ENCODE measurements at places on chromosomes 4 and X.

DNA sequence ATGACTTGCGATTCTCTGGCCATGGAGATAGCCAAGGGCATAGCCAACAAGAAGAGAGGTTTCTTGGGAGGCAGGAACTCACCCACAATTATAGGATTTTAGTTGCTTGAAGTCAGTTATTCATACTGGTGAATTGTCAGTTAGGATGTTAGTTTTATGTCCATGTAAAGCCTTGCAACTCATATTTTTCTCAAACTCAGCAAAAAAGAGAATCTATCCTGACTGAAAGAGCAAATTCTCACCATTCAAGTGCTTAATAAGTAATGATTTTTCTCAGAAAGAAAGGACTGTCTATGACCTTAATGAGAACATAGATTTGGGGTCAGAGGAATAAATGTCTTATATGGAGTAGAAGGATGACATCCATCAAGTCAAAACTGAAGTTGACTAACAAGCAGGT, 934.5 kb downstream of the STPG2 start:
- no peak for DNase-seq

- no peak for DNase-seq
These were observed 132.0 kb upstream of the ATP6AP2 start for GRCh38 chrX:40448793-40449192.

DNA sequence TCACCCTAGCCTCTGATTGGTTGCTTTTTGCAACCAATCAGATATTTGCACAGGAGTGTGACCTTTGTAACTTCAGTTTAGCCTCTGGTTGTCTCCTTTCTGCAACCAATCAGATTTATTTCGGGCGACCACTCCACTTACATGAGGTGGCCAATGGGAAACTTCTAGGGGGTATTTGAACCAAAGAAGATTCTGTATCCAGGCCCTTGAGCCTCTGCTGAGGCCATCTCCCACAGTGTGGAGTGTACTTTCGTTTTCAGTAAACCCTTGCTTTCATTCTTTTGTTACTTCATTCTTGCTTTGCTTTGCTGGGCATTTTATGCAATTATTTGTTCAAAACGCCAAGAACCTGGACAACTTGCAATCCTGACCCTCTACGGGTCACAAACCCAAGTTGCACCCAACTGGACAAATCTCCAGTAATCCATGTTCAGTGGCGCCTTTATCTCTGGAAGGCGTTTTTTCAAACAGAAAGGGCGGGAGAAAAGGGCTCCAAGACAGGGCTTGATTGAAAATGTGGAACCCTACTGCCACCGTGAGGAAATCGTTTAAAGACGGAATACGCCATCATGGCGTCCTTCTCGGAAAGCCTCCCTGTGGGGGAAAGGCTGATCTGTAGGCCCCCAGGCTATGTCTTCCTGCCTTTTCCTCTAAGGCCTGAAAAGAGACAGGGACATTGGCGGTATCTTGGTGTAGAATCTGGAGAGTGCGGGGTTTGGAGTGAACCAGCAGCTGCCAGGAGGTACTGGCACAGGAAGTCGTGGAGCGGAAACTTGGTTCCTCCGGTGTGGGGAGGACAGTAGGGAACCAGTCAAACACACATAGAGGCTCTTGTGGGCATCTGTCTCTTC, 184.6 kb downstream of the OR13H1 start:
- DNase-seq = no peak

GRCh38 chr4:185837415-185838103, 25.6 kb upstream of the SORBS2 start:
- DNase-seq = no peak

DNA sequence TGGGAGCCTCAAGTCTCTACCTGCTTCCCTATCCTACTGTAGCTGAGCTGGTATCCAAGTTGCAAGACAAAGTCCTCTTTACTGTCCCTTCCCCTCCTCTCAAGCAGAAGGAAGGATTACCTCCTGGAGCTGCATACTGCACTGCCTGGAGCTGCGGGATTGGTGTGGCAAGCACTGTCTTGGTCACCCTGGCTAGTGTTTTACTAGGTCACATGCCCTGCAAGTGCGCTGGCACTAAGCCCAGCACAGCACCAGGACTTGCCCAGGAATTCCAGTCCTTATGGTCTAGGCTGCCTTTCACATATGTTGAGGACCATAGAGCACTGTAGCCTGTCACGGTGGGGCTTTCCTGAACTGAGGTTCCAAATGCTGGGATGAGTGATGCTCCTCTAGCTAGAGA, 227.3 kb upstream of the ZC4H2 start:
- DNase-seq = no peak

DNA sequence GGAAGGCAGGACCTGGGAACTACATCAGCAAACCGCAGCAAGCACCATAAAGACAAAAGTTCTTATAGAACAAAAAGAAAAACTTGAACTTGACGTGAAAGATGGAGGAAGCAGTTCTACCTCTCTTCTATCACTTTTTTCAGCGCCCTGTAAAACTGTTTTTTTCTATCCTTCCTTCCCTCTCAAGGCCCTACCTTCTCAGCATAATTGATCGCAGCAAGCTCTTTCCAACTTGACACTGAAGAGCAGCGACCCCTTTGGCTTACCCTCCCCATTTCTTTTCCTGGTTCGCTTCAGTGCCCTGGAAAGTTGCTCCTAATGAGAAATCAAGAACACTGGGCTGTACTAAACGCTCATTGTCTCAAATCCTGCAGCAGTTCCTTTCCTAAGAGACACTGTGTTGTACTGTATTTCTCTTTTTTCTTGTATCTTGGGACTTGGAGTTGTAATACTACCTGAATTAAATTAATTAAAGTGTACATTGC, 150.6 kb upstream of the SLC4A4 start:
- DNase-seq = no peak

GRCh38 chr4:96675896-96676295, 836.0 kb downstream of the PDHA2 start:
- DNase-seq = no peak

- DNase-seq = no peak
These were observed 65.8 kb upstream of the PRPS1 start for GRCh38 chrX:107562482-107562881.

GRCh38 chrX:20653070-20653469, 386.4 kb upstream of the RPS6KA3 start:
- no peak for DNase-seq

DNA sequence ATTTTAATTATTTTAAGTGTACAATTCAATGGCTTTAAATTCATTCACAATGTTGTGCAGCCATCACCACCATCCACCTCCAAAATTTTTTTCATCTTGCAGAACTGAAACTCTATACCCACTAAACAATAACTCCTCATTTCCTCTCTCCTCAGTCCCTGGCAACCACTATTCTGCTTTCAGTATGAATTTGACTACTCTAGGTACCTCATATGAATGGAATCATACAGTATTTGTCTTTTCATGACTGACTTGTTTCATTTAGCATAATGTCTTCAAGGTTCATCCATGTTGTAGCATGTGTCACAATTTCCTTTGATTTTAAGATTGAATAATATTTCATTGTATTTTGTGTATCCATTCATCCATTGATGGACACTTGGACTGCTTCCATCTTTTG, 46.9 kb downstream of the KIF4A start:
- no peak for DNase-seq

- no peak for DNase-seq
These were observed 33.6 kb downstream of the KDM6A start for GRCh38 chrX:44906542-44906941.

- no peak for DNase-seq
These were observed 2.9 kb downstream of the KLHL15 start for GRCh38 chrX:24023972-24024669.

GRCh38 chr4:581753-582361, 5.8 kb upstream of the TMEM271 start:
- no peak for DNase-seq

DNA sequence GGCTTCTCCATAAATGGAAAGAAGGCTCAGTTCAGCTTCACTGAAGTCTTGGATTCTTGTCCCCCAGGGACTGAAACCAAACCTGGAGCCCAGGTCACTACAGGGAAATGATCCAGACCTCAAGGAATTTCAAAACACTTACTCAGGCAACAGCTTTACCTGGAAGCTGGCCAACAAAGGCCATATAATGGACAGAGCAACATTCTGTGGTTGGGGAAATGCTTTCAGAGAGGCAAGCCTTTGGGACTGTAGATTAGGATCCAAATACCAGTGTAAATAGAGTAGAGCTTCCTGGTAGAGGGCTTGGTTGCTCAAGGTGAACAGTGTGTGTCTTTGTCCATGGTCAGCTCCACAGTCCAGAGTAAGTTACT, 57.0 kb upstream of the PROM1 start:
- no peak for DNase-seq

DNA sequence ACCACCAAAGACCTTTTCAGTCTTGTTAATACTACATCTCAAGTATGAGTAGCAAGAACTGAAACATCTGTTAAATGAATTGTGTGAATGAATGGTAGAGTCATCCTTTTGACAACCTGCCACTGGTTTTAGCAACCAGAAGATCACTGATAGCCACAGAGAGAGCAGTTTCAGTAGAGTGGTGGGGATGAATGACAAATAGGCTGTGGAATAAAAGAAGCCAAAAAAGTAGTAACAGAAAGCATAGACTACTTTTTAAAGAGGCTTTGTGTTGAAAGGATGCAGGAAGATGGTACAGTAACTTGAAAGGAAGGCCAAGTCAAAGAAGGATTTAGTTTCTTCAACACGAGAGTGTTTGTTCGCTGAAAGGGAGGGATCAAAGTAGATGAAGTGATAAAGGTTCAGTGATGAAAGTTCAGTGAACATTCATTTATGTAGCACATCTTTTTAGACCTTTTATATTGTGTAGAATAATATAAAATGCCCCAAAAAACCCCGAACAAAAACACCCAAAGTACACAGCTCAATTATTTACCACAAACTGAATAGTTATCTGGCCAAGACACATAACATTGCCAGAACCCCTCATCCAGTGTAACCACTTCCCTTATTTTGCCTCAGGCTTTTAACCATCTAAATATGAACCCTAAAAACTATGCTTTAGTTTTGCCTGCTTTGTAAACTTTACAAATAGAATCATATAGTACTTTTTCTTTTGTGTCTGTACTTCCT, 40.1 kb upstream of the EIF1AX start:
- no peak for DNase-seq

GRCh38 chrX:30887721-30888120, 1.3 kb downstream of the TAB3 start:
- DNase-seq = no peak

GRCh38 chr4:68349279-68349648, 626 bp downstream of the YTHDC1 start:
- DNase-seq = peak; percentile 4

DNA sequence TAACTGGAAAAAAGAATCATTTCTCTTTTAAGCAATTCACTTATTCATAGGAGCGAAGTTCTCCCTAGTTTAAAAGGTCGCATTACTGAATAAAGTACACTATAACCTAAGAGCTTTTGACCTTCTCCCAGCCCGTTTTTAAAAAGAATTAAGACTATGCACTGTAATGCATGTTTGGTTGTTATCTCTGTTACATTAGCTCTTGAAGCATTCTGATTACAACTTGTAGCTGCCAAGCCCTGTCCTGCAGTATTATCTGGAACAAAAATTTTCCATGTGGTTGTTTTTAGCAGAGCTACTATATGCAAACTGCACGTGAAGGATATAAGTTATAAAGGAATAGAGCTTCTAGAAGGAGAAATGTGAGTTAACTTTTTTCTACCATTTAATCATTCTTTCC, 8.1 kb downstream of the GAB1 start:
- no peak for DNase-seq

DNA sequence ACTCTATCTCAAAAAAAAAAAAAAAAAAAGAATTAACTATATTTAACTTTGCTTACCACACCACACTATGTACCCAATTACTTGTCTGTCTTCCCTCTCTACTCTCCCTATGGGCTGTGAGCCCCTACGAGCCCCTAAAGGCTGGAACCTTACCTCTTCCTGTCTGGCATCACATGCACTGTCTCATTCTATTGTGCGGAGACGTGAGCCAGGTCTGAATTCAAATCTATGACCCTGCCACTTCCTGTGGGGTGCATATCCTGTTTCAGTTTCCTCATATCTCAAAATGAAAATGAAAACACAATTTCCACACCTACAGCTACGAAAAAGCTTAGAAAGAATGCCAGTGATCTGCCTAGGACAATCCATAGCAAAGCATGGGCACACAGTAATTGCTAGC, 42.9 kb upstream of the HS3ST1 start:
- DNase-seq = no peak

DNA sequence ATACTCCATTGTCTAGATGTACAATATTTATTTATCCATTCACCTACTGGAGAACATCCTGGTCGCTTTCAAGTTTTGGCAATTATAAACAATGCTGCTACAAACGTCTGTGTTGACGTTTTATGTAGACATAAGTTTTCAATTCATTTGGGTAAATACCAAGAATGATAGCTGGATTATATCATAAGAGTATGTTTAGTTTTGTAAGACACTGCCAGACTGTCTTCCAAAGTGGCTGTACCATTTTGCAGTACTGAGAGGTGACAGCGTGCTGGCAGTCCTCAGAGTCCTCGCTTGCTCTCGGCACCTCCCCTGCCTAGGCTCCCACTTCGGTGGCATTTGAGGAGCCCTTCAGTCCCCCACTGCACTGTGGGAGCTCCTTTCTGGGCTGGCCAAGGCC, 253.3 kb upstream of the INTU start:
- DNase-seq = no peak

DNA sequence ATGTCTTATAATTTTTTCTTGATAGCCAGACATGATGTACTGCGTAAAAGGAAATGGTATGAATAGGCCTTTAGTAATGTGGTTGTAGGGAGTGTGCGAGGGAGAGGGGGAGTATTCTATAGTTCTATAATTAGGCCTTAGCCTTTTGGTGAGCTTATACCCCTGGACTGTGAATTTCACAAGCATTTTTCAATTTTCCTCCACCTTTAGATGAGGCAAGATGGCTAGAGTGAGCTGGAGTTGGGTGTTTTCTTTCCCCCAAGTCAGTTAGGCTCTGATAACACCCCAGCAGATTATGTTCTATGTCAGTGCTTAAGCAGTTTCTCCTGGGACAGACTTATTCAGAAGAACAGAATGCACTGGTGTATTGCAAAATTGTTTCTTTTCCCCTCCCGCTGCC, 210.2 kb upstream of the NPY2R start:
- no peak for DNase-seq

- no peak for DNase-seq
These were observed 44.6 kb downstream of the C4orf33 start for GRCh38 chr4:129140521-129140920.

GRCh38 chr4:1403591-1404572, 2.4 kb downstream of the NKX1-1 start:
- no peak for DNase-seq

DNA sequence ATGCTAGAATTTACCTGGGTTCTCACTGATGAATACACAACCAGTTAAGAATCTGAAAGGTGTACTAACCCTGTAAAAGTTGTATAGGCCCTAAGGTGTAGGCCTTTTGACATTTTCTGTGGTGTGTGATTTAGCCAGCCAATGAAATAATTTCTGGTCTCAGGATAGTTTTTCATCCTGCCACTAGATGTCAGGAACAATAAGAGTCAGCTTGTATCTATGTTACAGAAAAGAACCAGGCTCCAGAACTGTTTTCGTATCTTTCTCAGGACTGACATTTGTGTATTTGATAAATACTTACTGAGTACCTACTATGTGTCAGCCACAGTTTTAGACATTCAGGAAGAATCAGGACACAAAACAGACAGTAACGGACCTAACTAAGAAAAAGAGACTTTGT, 673.6 kb upstream of the TENM3 start:
- DNase-seq = no peak

GRCh38 chr4:160184884-160185283, 1082.0 kb downstream of the RAPGEF2 start:
- no peak for DNase-seq

- DNase-seq = no peak
These were observed 11.2 kb downstream of the HNRNPD start for GRCh38 chr4:82362565-82362964.

- DNase-seq = peak; percentile 45
These were observed 855 bp downstream of the KLF3 start for GRCh38 chr4:38664706-38665401.

Measured in gastrocnemius medialis (tissue), 4 donors.